Activated T-helper 17 cell treated with anti-CD3 and anti-CD28 coated beads, Interleukin-2, amount 50 U/mL, for 72 hours (primary cell): ENCODE measurements at places on chromosomes 12 and 14. TPM values are rescaled to one million over a fixed set of nuclear protein-coding genes. Genes with fewer than 3 reads are reported as not detected.

MORN3 gene
- 1.4 TPM for total RNA-seq

- ATAC-seq = peak; percentile 45
Measured at GRCh38 chr12:25957793-25958427, 572 bp upstream of the RASSF8 start.

GRCh38 chr14:69960296-69960695 lies 81.1 kb downstream of the SMOC1 start:
- ATAC-seq = no peak

- ATAC-seq = no peak
Measured at GRCh38 chr12:110566993-110567392, 16.1 kb downstream of the PPTC7 start.

DNA sequence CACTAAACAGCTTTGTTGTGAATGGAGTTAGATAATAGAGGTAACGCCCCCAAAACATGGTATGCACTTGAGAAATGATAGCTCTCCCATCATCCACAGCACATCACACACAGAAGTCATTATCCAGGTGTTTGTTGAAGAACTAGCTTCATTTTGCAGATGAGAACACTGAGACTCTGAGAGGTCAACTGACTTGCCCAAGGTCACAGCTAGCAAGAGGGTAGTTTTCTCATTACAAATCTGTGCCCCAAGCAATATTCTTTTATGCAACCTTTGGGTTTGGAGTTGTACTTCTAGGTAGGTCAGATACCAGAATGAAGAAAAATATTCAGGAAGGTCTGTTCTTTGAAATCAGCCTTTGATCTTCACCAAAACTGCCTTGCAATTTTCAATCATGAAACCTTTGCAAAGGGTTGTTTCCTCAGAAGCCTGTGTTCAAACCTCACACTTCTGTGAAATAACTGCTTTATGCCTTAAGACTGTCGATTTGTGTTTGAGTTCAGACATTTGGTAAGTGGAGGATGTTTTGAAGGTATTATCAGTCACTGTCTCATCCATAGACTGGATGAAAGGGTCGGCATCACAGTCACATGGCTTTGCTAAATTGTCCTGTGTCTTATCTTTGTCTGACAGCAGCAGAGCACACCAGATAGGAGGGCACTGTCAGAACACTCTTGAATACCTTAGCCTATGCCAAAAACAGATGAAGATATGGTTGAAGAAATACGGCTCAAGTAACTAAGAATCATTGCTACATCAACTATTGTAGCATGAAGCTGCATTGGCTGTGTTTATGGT lies 233.2 kb upstream of the BTG1 start:
- peak; percentile 45 for ATAC-seq

- no peak for ATAC-seq
Measured at GRCh38 chr12:66679461-66680084, 697 bp upstream of the GRIP1 start.

GRCh38 chr14:37709419-37710195 lies 114.2 kb downstream of the TTC6 start:
- ATAC-seq = no peak

GRCh38 chr14:103871596-103872480 lies 24.5 kb upstream of the PPP1R13B start:
- peak; percentile 98 for ATAC-seq

GRCh38 chr14:94938016-94938415 lies 168.1 kb upstream of the GSC start:
- no peak for ATAC-seq

- no peak for ATAC-seq
Measured at GRCh38 chr14:25090716-25091454, 40.9 kb upstream of the STXBP6 start.

DNA sequence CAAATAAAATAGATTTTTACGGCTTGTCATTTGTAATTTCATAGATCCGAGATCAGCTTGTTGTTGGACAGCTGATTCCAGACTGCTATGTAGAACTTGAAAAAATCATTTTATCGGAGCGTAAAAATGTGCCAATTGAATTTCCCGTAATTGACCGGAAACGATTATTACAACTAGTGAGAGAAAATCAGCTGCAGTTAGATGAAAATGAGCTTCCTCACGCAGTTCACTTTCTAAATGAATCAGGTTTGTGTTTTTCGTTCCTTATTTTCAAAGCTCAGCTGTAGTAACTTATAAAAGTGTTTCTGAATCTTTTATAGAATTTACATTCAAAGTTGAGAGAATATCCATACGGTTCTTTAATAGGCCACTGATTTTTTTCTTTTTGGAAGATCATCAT lies 89.1 kb downstream of the LRRK2 start:
- no peak for ATAC-seq

GRCh38 chr12:66860752-66861750 lies 182.2 kb upstream of the GRIP1 start:
- no peak for ATAC-seq

DNA sequence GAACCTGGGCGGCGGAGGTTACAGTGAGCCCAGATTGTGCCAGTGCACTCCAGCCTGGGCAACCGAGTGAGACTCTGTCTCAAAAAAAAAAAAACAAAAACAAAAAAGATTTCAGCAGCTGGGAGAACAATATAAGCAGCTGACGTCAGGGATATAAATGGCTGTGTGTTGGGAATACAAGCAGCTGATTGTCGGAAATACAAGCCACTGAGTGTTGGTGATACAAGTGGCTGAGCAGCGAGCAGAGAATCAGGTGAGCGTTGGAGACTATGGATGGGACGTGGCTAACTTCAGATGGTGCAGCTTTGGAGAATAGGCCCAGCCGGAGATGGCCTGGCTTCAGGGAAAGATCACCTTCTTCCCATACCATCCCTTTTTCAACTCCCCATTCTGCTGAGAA lies 32.0 kb downstream of the PSEN1 start:
- no peak for ATAC-seq
